ENCODE measurements at places on chromosomes 13 and 19.
A peak's percentile ranks its signal among the peaks of the same experiment; 100 is the strongest.

GRCh38 chr19:47240996-47241918 is 10.3 kb upstream of the BBC3 start:
- DNase-seq: peak; percentile 78

DNA sequence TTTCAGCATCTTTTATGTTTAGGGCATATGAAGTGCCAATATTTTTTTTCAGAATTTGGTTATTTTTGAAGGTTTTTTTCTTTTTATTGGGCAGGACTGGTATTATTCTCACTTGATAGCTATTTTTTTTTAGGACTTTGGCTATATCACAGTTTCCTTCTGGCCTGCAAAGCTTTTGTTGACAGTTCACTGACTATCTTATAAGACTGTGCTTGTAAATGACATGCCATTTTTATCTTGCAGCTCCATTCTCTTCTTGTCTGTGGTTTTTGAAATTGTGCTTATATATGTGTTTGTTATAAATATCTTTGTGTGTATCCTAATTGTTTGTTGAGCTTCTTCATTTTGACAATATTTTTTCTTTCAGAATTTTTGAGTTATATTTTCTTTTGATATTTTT is 26.4 kb upstream of the ZNF431 start:
- DNase-seq: no peak

DNA sequence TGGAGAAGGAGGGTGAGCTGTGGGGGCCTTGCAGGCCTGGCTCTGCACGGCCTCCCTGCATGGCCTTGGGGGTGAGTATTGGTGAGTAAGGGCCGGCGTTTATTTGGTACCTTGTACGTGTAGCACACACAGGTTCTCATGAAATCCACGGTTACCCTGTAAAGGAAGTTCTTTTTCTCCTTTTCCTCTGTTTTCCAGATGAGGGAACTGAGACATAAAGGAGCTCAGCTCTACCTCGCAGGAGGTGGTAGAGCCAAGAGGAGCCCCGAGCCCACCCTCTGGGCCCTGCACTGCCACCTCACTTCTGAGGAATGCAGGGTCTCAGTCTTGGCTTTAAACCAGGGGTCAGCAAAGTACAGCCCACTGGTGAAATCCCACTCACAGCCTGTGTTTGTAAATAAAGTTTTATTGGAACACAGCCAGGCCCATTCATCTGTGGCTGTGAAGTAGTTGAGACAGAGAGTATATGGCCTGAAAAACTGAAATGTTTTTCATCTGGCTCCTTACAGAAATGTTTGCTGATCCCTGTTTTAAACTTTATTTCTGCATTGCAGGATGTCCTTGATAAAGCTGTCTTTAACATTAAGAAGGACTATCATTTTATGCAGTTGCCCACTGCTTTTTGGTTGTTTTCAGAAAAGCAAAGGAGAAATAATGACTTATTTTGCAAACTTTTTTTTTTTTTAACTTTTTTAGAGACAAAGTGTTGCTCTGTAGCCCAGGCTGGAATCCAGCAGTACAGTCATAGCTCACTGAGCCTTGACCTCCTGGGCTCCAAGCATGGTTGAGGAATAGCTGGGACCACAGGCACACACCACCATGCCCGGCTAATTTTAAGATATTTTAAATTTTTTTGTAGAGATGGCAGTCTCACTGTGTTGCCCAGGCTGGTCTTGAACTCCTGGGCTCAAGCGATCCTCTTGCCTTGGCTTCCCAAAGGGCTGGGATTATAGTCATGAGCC is 6.4 kb downstream of the EPN1 start:
- no peak for DNase-seq

DNA sequence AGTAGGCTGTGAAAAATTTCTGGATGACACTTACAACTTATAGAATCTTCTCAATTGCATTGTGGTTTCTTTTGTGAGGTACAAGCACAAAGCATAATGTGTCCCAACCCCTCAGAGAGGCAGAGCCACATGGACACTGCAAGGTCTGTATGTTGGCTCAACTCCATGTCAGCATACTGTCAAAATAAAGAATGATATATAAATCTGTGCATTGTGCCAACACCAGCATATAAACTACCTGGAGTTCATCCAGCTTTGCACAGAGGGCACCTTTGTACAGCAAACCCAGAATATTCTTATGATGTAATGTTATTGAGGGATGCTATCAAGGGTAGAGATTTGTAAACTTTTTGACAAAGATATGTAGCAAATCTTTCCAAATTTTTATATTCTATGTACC is 1065.8 kb upstream of the MIR17HG start:
- no peak for DNase-seq

DNA sequence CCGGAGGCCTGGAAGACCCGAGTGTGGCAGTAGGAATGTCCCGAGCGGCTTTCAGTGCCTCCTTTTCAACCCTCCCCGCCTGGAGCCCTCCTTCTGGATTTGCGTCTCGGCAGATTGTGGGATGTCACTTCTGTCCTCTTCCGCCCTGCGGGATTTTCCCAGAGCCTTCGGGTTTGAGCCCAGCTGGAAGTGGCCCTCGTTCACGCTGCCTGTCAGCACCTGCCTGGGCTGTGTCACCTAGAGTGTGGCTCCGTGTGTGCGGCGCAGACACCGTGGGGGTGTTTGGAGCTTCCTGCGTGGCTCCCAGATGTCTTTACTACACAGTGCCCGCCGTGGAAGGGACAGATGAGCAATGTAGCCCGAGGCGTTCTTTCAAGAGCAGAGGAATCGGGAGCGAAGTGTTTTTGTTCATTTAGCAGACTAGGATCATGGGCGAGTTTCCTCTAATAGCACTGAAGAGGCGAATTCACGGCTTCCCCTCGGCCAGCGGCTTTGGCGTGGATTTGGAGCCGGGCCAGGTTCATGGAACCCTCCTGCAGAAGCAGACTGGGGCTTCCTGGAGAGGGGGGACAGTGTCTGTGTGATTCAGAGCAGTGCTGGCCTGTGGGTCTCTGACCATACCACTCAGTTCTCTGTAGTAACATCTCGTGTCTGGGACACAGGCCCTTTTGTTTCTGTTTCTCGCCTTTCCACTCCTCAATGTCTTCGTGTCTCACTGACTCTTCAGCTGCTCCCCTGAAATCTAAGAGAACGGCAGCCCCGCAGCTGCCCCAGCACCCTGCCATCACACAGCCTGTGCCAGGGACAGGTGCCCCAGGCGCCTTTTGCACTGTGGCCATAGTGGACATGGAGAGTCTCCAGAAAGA is 68.0 kb downstream of the KDM4B start:
- DNase-seq: no peak

DNA sequence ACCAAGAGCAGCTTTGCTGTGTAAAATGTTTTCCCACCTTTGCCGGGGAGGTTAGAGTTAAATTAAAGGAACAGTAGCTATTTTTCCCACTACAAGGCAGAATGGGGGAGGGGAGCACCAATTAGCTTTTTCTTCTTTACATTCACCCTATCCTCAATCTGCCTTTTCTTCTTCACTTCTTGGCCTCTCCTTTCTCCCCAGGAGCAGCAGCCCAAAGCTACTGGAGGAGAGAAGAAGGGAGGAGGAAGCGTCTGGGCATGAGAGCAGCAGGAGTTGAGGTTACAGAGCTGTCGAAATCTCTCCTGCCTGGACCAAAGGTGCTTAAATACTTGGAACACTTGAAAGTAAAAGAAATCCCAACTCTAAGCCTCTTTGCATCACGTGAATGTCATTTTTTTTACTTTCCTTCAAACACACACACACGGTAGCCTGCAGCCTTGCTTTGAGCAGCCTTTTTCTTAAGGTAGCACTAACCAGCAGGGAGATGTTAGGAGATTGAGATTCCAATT is 39.0 kb upstream of the WASF3 start:
- no peak for DNase-seq

- no peak for DNase-seq
Observed at GRCh38 chr19:4557144-4557970, 2.1 kb downstream of the SEMA6B start.

DNA sequence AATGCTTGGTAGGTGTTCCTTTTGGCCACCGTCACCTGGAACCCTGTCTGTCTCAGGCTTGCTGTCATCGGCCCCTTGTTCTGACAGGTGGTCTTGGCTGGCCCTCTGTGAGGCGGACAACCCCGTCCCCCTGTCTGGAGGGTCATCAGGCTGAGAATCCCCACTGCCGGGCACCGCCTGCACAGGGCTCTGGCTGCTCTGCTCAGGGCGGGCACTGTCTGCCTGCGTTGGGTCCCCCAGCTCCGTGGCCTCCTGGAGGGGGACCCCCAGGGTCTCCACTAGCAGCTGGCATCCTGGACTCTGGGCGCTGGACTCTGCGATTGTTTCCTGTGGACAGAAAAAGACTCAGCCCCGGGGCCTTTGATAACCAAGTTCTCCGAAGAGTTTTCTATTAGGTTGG is 13.2 kb downstream of the NANOS3 start:
- no peak for DNase-seq

DNA sequence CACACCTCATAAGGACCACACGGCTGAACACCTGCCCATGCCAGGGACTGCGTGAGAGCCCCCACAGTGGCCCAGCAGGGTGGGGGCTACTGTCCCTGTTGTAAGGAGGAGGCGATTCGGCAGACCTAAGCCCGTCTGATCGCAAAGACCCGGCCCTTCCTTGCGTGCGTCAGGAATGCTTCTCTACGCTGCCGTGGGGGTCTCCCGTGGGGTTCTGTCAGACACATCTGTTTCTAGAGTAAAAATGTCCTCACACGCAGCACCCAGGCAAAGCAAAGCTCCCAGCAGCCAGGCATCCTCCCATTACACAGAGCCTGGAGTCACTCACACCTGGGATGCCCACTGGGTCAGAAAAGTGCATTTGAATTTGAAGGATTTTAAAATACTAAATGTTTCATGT is 147.7 kb upstream of the SOX1 start:
- DNase-seq: no peak

- no peak for DNase-seq
Observed at GRCh38 chr13:39740761-39741160, 85.3 kb downstream of the COG6 start.

GRCh38 chr19:54172471-54173358 is at the start of gene TMC4:
TMC4 (minus strand) TSS chr19:54173160; CDS start chr19:54173117, 43 bp downstream.
- DNase-seq: no peak

DNA sequence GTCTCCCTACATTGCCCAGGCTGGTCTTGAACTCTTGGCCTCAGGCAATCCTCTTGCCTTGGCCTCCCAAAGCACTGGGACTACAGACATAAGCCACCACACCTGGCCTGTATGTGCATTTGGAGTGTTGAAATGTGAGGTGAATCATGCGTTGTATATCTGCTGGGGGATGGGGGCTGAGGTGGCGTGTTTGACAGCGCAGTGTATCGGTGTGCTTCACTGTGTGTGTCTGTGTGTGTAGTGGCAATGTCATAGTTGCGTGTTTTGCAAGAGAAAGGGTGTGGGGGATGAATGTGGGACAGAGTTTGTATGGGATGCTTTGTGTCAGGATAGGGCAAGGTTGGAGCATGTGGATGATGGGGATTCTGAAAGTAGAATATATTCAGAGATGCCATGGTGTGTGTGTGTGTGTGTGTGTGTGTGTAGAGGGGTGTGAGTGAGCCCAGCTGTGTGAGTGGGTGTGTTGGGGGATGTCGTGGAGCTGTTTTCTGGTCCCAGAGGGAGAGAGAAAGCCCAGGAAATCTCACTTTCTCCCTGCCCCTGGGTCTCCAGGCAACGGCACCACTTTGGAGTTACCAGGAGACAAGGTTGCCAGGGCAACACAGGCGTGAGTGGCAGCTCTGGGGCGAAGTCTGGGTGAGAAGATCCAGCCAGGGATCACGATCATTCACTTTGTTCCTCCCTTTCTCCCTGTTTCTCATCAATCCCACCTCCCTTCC is 1.1 kb upstream of the SWSAP1 start:
- no peak for DNase-seq

DNA sequence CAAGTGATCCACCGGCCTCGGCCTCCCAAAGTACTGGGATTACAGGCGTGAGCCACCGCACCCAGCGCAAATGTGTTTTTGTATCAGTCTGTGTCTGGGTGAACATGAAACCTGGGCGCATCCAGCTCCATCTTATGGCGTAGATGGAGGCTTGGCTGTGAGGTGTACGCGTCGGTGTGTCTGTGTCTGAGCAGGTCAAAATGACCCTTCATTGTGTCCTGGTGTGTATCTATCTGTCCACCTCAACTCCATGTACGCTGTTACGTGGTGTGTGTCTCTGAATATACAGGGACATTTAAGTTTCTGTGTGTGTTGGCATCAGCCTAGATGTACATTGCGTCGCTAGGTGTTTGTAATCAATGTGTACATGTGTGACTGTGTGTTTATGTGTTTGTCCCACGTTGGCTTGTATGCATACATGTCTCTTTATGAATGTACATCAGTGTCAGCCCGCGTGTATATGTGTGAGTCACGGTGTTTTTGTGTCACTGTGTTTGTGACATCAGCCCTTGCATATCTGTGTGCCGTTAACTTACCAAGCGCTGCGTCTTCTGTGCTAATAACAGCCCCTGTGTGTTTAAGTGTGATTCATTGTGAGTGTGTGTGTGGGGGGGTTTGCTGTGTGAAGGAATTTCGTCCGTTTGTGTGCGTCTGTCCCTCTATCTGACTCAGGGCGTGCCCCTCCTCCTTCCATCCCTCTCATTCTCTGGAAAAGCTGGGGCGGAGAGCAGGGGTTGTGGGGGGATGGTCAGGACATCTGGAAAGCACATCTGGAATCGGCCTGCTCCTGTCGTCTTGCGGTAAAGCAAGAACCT is 6.4 kb downstream of the AXL start:
- DNase-seq: no peak

GRCh38 chr19:33449799-33450198 is 71.8 kb downstream of the PEPD start:
- no peak for DNase-seq

DNA sequence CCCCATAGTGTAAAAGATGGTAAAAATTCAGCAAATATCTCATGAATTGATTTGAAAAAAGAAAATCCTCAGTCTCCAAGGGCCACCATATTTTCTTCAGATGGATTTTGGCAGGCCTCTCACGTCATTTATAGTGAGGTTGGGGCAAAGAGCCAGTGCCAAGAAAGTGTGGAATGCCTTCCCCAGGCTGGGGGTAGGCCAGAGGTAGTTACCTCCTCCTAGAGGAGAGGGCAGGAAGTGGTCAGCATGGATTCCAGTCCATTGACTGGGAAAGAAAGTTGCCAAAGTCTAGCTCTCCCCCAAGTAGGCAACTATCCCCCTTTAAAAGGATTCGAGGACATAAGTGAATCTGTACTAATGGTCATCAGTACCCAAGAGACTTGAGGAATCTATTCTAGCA is 68.4 kb upstream of the KCTD4 start:
- DNase-seq: no peak

GRCh38 chr19:18850471-18851375 is 19.0 kb downstream of the UPF1 start:
- no peak for DNase-seq

- no peak for DNase-seq
Observed at GRCh38 chr19:49488863-49489537, 1.6 kb downstream of the RPL13A start.

DNA sequence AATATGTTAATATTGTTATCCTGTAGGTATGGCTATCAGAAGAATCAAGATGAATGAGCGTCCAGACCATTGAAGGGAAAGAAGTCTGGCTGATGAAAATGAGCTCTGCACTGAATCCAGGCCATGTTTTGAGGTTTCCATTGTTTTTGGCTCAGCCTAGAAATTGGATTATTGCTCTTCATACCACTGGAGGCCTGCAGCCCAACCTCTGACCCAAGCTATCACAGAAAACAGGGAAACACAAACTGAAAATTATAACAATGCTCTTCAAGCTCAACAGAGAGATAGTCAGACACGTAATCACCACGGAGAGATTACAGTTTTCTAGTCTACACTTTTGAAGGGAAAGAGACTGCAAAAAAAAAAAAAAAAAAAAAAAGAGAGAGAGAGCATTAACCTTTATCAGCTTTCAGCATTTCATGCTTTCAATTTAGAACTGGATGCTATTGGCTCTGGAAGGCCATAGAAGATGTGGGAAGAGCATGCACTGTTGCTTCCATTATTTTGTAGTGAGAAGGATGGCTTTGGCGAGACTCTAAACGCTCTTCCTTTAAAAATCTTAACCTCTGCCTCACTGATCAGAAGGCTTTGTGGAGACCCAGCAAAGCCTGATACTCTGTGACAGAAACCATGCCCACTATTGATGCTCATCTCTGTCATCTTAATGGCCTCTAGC is 10.8 kb downstream of the EDNRB start:
- no peak for DNase-seq

All from CD8-positive, alpha-beta memory T cell (primary cell).